ENCODE measurements at places on chromosomes 11 and 22.

DNA sequence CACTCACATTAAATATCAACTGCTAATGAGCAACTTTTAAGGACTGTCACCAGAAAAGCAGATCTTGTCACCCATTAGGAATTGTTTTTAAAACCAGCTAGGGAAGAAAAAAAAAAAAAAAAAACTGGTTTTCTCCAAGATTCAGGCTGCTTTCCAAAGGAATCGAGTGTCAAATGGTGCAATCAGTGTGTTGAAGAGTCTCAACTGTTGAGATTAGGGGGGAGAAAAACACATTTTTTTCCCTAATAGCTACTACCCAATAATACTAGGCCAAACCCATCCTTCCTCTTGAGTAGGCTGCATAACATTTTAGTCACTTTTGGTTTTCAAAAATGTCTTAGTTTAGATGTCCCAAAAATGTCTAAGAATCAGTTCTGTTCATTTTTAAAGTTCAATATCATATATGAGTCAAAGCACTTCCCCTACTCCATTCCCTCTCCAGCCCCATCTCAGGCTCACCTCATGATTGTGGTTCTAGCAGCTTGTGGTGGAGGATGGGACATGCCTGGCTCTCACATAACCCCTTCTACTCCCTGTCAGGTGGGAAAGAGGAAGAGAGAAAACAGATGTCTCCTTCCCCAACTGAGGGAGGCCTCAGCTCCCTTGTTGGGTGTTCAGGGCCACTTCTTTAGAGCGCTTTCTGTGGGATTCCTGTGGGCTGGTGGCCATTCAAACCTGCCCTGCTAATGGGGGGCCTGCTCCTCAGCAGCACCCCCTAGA is 193.6 kb downstream of the CWF19L2 start:
- no peak for DNase-seq

- DNase-seq = no peak
Observed at GRCh38 chr22:32248276-32248675, 6.9 kb downstream of the SLC5A4 start.

DNA sequence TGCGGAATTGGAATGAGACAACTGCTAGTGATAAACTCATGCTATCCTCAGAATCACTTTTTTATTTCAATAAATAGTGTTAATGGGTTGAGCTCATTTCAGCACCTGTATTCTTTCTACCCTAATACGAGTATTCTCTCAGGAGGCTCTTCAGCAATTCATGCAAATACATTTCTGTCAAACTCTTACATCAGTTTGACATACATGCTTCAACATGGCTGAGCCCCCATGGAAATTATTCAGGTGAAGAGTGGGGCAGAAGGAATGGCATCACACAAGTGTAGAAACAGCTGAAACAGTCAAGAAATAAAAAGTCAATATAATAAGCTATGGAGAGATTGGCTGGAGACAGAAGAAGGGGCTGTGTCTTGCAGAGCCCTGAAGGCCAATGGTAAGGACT is 77.8 kb upstream of the SNX19 start:
- DNase-seq = no peak

DNA sequence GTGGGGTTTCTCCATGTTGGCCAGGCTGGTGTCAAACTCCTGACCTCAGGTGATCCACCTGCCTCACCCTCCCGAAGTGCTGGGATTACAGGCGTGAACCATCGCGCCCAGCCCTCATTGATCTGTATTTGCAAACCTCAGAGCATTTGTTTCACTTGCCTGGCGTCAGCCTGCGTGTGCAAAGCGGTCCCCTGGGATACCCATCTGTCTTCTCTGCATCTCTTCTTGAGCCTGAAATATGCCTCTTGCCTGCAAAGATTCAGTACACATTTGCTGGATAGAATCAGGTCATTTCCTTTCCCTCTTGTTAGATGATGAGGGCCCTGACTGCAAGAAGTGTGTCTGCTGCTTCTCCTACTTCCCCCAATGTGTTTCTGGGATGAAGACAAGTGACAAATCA is 1291.0 kb downstream of the TBC1D22A start:
- no peak for DNase-seq

- DNase-seq = no peak
Observed at GRCh38 chr22:21031545-21032036, 770 bp downstream of the SLC7A4 start.

DNA sequence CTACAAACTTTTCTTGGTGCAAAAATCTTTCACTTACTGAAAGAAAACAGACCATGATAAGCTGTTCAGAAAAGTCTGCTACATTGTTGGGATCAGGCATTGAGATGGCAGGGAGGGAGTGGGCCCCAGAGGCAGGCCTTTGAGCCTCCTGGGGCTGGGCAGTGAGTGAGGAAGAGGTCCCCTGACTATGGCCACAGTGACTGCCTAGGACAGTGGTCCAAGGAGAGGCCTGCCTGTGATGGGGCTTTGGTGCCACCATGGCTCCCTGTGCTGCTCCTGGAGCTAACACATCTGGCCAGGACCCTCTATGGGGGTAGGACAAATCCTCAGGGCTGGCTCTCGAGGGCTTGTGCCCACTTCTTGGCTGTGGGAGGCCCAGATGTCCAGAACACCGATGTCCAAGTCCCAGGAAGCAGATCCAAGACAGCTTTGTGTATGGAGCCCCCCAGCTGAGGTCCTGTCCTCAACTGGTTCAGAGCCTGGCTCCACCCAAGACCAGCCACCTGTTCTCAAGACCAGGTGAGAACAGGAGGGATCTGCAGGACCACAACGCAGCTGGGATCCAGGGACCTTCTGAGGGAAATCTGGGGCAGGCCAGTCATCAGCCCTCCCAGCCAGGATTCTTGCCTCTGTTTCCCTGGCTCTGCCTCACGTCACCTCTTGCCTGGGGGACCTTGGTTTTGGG is 36.9 kb downstream of the PPM1F start:
- no peak for DNase-seq

- DNase-seq = no peak
Observed at GRCh38 chr11:129701706-129702105, 113.9 kb upstream of the TMEM45B start.

DNA sequence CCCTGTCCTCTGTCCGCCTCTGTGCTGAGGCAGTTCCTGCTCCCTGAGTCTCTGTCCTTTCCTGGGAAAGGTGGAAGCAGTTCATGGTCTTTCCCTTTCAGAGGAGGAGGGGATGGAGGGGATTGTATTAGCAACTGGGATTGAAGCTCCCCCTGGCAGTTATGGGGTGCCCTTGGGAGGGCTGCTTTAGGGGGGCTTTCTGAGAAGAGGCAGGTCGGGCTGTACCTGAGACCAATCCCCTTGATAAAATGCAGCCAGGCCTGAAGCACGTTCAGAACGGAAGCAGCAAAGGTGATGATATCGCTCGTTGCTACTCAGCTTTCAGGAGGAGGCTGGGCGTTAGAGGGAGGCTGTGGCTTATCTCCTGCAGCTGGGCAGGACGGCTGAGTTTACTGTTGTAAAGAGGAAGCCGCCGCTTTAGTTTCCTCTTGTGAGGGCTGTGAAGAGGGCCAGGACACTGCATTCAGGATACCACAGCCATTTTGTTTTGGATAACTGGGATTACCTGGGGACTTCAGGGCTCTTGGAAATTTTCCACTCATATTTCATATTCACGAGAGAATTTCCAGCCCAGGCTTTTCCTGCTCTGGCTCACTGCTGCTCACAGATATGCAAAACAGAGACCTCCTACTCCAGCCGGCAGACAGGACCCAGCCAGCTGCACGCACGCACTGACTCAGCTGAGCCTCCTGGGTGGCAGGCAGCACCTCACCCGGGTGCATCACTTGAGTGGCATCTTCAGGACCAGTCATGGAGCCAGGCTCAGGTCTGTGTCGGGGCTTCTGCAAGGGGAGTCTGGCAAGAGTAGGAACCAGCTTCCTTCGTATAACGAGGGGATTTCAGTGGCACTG is 798 bp downstream of the AMPD3 start:
- peak; percentile 42 for DNase-seq

DNA sequence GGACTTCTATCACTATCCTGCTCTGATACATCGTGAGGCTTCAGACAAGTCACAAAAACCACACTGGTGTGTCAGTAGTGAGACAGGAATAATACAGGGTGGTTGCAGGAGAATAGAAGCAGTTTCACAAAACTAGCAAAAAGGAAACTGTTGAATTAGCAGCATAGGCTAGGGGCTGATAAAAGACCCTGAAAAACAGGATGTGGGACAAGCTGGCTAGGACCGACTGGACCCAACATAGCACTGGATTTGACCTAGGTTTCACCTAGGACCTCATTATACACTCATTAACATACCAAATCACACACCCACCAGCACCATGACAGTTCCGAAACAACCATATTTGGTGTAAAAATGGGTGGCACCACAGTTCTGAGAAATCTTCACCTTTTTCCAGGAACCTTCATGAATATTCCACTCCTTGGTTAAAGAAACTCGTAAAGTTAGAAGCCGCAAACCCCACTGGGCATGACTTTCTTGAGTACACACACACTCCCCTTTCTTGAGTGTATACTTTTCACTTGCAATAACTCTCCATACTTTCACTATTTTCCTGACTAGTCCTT is 76.2 kb downstream of the SLC1A2 start:
- no peak for DNase-seq

GRCh38 chr11:68397256-68397655 is 63.3 kb upstream of the PPP6R3 start:
- DNase-seq = no peak

- no peak for DNase-seq
Observed at GRCh38 chr22:17971711-17972110, 52.6 kb downstream of the MICAL3 start.

Measured in T-helper 17 cell (primary cell).